ENCODE measurements at places on chromosomes 1 and 21.

GRCh38 chr21:20519076-20519475 is 479.1 kb upstream of the NCAM2 start:
- H3K4me3 ChIP-seq = no peak overlapping the region
- H3K4me1 ChIP-seq = no peaks in the 10 kb centered on the region
- H3K27ac ChIP-seq = no peak overlapping the region
- no peaks in the 10 kb centered on the region for H3K27me3 ChIP-seq

GRCh38 chr1:172149346-172149745 is 271.1 kb upstream of the C1orf105 start:
- no peaks in the 10 kb centered on the region for H3K27me3 ChIP-seq
- H3K36me3 ChIP-seq = no peaks in the 10 kb centered on the region
- no peak for DNase-seq
- H3K4me1 ChIP-seq = no peaks in the 10 kb centered on the region

- H3K27ac ChIP-seq = peak overlapping the region; percentile 89
- H3K4me1 ChIP-seq = peaks cover 11% of the 10 kb centered on the region
- H3K27me3 ChIP-seq = no peaks in the 10 kb centered on the region
- no peaks in the 10 kb centered on the region for H3K36me3 ChIP-seq
- no peak for DNase-seq
These were observed 239.8 kb upstream of the C1orf105 start for GRCh38 chr1:172180501-172181285.

- peaks cover 6% of the 10 kb centered on the region for H3K27me3 ChIP-seq
- no peak overlapping the region for H3K4me3 ChIP-seq
These were observed 3.8 kb downstream of the PLA2G2A start for GRCh38 chr1:19975423-19976193.

DNA sequence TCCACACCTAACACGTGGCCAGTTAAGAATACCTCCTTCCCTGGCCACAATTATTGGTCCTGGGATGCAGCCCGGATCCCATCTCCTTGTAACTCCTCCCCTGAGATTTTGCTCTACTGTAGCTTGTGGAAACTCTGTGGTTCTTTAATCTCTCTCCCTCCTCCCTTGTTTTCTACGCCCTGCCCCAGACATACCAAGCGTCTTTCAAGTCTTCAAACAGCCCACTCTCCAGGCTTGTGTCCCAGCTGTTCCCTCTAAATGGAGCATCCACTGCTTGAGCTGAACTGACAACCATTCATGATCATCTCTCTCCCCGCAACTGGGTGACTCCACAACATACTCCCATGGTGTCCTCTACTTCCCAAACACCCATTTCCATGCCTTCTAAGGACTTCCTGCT is 111.6 kb downstream of the SIPA1L2 start:
- H3K4me1 ChIP-seq = no peaks in the 10 kb centered on the region
- H3K27me3 ChIP-seq = no peaks in the 10 kb centered on the region
- no peak for DNase-seq
- no peak overlapping the region for H3K4me3 ChIP-seq
- no peaks in the 10 kb centered on the region for H3K36me3 ChIP-seq

DNA sequence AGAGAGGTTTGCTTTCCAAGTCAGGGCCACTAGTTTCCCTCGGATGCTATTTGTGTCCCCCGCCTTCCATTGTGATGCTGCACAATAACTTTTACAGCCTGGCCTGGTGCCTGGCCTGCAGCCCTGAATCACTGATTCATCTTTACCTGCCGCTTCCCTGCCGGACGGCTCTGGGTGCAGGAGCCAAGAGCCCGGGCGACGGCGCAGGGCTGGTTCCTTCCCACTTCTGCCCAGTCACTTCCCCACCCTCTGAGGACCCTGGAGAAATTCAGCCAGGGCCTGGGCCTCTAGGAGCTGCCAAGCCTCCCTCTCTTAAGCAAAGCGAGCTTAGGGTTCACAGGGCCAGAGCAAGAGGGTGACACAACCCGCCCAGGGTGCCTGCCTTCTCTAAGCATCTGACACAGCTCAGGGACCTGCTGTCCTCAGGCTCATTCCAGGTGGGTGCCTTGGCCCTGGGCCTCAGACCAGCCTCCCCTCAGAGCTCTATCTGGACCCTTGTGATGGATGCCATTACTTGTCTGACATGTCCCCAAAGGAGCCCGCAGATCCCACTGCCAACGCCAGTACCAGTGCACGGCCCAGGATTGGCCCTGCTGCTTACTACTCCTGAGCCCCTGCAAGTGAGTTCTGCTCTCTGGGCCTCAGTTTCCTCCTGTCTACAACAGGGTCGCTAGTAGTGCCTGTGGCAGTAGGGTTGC is 381.0 kb upstream of the VAMP3 start:
- no peak overlapping the region for H3K27ac ChIP-seq
- DNase-seq = no peak
- no peaks in the 10 kb centered on the region for H3K27me3 ChIP-seq
- H3K36me3 ChIP-seq = no peaks in the 10 kb centered on the region
- H3K4me3 ChIP-seq = no peak overlapping the region

- peaks cover 7% of the 10 kb centered on the region for H3K27me3 ChIP-seq
- no peak for DNase-seq
- no peak overlapping the region for H3K27ac ChIP-seq
- H3K36me3 ChIP-seq = no peaks in the 10 kb centered on the region
- H3K4me1 ChIP-seq = peaks cover under 1% of the 10 kb centered on the region
These were observed 45.2 kb upstream of the CNTN2 start for GRCh38 chr1:204997591-204998355.

- H3K27ac ChIP-seq = no peak overlapping the region
- H3K4me3 ChIP-seq = no peak overlapping the region
- no peak for DNase-seq
These were observed 37.4 kb downstream of the RUNX1 start for GRCh38 chr21:35011681-35012080.

DNA sequence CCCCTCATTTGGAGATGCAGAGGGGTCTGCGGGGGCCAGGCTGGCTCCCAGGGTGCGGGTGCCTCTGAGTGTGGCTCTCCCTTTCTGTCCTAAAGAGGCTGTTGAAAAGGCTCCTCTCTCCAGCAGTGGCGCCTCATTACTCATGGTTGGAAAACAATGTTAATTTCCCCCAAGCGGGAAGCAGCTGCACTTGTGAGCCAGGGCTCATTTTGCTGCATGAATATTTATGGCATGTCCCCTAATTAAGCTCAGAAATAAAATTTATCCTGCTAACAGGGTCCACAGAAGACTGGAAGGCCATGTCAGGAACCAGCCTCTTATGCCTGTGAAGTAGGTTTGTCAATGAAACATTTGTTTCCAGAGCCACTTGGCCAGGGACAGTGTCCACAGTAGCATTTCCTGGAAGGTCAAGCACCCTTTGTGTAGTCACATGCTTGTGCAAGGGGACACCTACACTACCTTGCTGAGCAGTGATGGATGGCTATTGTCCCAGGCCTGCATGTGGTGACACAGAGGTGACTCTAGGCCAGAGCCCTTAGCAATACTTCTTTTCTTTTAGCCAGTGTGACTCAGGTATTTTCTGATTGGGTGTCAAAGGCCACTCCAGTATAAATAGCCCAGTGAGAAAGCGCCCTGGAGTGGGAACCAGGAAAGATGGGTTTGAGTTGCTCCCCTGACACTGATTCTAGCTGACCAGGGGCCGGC is 259.0 kb downstream of the FOXD2 start:
- no peaks in the 10 kb centered on the region for H3K4me1 ChIP-seq
- no peak overlapping the region for H3K27ac ChIP-seq
- H3K36me3 ChIP-seq = no peaks in the 10 kb centered on the region
- H3K27me3 ChIP-seq = no peaks in the 10 kb centered on the region
- DNase-seq = peak; percentile 11

GRCh38 chr1:53219711-53220110 is 723 bp downstream of the CZIB start:
- H3K4me1 ChIP-seq = peaks cover 19% of the 10 kb centered on the region
- peak overlapping the region; percentile 84 for H3K4me3 ChIP-seq
- no peaks in the 10 kb centered on the region for H3K27me3 ChIP-seq
- peak overlapping the region; percentile 95 for H3K27ac ChIP-seq
- H3K36me3 ChIP-seq = peaks cover 21% of the 10 kb centered on the region

GRCh38 chr21:41899426-41900202 is 20.5 kb upstream of the PRDM15 start:
- no peak overlapping the region for H3K27ac ChIP-seq
- peak; percentile 6 for DNase-seq
- peaks cover 26% of the 10 kb centered on the region for H3K4me1 ChIP-seq
- H3K36me3 ChIP-seq = peaks cover 5% of the 10 kb centered on the region

DNA sequence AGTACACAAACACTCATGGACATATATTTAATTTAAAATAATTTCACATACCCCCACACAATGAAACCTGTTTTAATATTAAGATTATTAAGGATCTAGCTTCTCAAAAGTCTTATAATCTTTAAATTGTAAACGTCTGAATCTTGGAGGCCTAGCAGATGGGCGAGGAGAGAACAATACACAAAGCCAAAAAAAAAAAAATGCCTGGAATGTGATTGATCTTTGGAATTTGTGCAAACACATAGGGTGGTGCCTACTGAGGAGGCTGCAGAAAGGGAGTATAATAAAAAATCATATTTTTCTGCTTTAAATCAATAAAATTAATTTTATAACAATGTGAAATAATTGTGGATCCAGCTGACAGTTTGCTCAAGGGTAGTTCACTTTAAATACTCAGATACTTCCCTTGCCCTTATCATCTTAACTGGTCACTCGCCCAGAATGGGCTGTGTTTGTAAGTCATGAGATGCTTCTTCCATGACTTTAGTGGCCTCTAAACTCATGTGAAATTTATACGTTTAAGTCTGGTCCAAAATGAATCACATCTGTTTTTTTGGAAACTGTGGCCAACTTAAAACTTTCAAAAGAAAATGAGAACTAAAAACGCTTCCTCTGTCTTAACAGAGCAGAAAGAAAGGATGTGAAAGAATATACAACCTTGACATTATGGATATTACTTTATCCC is 802.8 kb upstream of the CXADR start:
- no peaks in the 10 kb centered on the region for H3K27me3 ChIP-seq
- no peaks in the 10 kb centered on the region for H3K36me3 ChIP-seq
- DNase-seq = no peak
- no peak overlapping the region for H3K27ac ChIP-seq
- H3K4me1 ChIP-seq = no peaks in the 10 kb centered on the region
- H3K4me3 ChIP-seq = no peak overlapping the region

- peaks cover 6% of the 10 kb centered on the region for H3K27me3 ChIP-seq
- no peak overlapping the region for H3K27ac ChIP-seq
- H3K4me3 ChIP-seq = no peak overlapping the region
- no peak for DNase-seq
These were observed 35.0 kb upstream of the VWA5B1 start for GRCh38 chr1:20255666-20256065.

GRCh38 chr1:21913763-21914162 is 23.3 kb downstream of the HSPG2 start:
- H3K4me3 ChIP-seq = no peak overlapping the region
- no peaks in the 10 kb centered on the region for H3K27me3 ChIP-seq
- H3K4me1 ChIP-seq = peaks cover 16% of the 10 kb centered on the region
- DNase-seq = peak; percentile 38
- no peaks in the 10 kb centered on the region for H3K36me3 ChIP-seq

GRCh38 chr1:234386122-234386521 is 12.9 kb downstream of the COA6 start:
- peaks cover 27% of the 10 kb centered on the region for H3K36me3 ChIP-seq
- no peak overlapping the region for H3K27ac ChIP-seq
- H3K4me1 ChIP-seq = peaks cover 4% of the 10 kb centered on the region
- H3K4me3 ChIP-seq = peak overlapping the region; percentile 6
- no peak for DNase-seq
- no peaks in the 10 kb centered on the region for H3K27me3 ChIP-seq

GRCh38 chr21:28761674-28762356 is 230.9 kb downstream of the LTN1 start:
- H3K27ac ChIP-seq = no peak overlapping the region
- no peaks in the 10 kb centered on the region for H3K27me3 ChIP-seq
- no peaks in the 10 kb centered on the region for H3K4me1 ChIP-seq
- no peak overlapping the region for H3K4me3 ChIP-seq
- DNase-seq = no peak

GRCh38 chr21:37043818-37044217 is 29.1 kb downstream of the PIGP start:
- no peaks in the 10 kb centered on the region for H3K27me3 ChIP-seq
- DNase-seq = no peak
- H3K27ac ChIP-seq = no peak overlapping the region
- H3K4me1 ChIP-seq = peaks cover 10% of the 10 kb centered on the region
- H3K4me3 ChIP-seq = no peak overlapping the region
- no peaks in the 10 kb centered on the region for H3K36me3 ChIP-seq

DNA sequence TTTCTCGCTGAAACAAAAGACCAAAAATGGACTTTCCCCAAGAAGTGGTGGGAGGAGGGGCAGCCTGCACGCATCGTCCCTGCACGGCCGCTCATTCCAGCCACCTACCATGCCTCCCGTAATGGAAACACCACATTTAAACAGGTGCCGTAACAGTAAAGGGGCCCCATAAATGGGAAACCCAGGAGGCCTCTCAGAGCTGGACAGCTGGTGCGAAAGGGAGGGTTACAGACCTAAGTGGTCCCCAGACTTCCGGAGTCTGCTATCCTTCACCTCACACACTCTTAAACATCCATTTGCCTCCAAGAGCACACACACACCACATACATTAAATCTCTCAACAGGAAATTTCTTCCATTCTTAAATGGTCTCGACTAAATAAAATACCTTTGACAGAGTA is 120.7 kb upstream of the SOD1 start:
- no peak overlapping the region for H3K27ac ChIP-seq
- no peaks in the 10 kb centered on the region for H3K27me3 ChIP-seq
- no peaks in the 10 kb centered on the region for H3K36me3 ChIP-seq
- H3K4me3 ChIP-seq = no peak overlapping the region
- no peak for DNase-seq
- no peaks in the 10 kb centered on the region for H3K4me1 ChIP-seq

- H3K27me3 ChIP-seq = no peaks in the 10 kb centered on the region
- H3K4me3 ChIP-seq = no peak overlapping the region
- H3K27ac ChIP-seq = no peak overlapping the region
- H3K36me3 ChIP-seq = no peaks in the 10 kb centered on the region
These were observed 295.1 kb downstream of the SIPA1L2 start for GRCh38 chr1:232334811-232335210.

DNA sequence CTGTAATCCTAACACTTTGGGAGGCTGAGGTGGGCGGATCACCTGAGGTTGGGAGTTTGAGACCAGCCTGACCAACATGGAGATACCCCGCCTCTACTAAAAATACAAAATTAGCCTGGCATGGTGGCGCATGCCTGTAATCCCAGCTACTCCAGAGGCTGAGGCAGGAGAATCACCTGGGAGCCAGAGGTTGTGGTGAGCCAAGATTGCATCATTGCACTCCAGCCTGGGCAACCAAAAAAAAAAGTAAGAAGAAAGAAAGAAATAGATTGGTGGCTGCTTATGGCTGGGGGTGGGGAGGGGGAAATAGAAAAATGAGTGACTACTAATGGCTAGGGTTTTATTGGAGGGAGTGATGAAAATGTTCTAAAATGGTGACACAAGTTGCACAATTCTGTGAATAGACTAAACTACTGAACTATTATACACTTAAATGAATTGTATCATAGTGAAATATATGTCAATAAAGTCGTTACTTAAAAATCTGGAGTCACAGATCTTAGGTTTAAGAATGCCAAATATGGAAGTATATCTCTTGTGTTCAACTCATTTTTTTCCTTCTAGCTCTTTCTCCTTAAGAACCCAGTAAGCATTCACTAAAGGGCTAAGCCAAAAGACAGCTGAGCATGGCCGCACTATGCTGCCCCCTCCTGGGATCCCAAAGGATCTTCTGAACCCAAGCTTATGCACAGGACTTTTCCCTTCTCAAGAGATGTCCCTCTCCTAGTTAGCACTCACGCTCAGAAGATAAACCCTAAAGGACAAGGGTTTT is 3.2 kb upstream of the NPL start:
- no peaks in the 10 kb centered on the region for H3K36me3 ChIP-seq
- H3K27ac ChIP-seq = no peak overlapping the region
- no peak overlapping the region for H3K4me3 ChIP-seq
- H3K4me1 ChIP-seq = peaks cover 15% of the 10 kb centered on the region

All from CD4-positive, alpha-beta T cell (primary cell).